Epithelial cell of prostate (primary cell): ENCODE measurements at places on chromosomes 2 and 18.

DNA sequence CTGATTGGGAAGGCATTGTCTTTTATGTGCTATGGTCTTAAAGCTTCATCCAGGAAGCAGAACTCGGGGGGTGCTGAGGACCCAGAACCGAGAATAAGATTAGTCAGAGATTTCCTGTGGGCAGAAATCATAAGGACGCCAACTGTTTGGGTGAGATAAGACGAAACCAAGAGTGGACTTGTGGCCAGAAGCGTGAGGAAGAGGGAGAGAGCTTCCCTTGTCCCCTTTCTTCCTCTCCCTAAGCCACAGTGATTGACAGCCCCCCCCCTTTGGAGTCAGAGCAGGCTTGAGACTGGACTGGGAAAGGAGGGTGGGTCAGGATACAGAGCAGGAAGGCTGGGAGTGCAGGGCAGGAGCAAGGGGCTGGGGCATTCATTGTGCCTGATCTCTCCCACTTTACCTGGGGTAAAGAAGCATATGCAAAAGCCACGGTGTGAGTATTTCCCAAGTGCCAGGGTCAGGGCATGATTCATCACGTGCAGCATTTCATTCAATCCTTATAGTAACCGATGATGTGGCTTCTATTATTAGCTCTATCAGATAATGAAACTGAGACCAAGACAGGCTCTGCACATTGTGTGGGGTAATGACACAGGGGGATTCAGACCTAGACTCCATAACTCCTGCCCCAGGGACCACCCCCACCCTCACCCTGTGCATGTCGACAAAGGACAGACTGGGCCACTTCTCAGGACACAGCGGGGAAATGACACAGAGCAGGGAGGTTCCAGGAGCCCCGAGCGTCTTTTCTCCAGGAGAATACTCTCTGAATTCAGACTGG is 3.0 kb upstream of the IL1RN start:
- no peak for DNase-seq

GRCh38 chr2:218889937-218890336 is 9.3 kb downstream of the WNT10A start:
- DNase-seq, result no peak

DNA sequence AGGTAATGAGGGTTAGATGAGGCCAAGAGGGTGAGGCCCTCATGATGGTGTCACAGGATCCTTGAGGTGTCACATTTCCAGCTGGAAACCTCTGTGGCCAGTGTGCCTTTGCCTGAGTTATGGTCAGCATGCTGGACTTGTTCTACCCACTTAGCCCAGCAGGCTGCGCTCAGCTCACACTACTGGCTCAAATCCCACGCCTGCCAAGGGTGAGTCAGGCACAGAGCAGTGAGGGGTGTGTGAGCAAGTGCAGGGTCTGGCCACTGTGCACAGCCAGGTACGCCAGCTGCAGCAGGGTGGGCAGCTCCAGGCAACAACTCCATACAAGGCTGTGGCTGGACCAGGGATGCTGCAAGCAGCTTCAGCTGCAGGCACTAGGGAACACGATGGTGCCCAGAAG is 616.6 kb upstream of the FSHR start:
- DNase-seq, result peak; percentile 16

GRCh38 chr18:62827397-62827796 is 112.1 kb downstream of the PHLPP1 start:
- DNase-seq, result no peak

GRCh38 chr2:69436596-69436937 is 668 bp downstream of the NFU1 start:
- DNase-seq, result no peak

GRCh38 chr2:181546086-181546485 is 88.9 kb downstream of the ITGA4 start:
- peak; percentile 55 for DNase-seq
